CD4-positive, alpha-beta T cell treated with Interleukin-21 for 1 hour (primary cell): ENCODE measurements at places on chromosomes 2 and 18.

- DNase-seq: no peak
Observed at GRCh38 chr2:18399601-18400000, 160.9 kb downstream of the RDH14 start.

DNA sequence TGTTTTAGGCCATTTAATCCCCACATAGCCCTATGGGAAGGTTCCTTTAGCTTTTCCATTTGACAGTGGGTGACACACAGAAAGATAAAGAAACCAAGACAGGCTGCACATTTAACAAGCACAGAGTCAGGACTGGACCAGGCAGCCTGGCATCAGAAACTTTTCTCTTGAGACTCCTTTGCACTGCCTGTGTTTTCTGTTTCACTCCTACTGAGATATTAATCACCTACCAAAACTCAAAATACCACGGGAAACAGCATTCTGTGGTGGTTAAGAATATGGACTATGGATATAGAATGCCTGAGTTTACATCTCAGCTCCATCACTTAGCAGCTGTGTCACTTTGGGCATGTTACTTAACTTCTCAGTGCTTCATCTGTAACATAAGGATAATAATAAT lies 73.3 kb downstream of the CTAGE1 start:
- DNase-seq: no peak

- peak; percentile 47 for DNase-seq
Observed at GRCh38 chr2:197159661-197160211, 150.8 kb downstream of the ANKRD44 start.

DNA sequence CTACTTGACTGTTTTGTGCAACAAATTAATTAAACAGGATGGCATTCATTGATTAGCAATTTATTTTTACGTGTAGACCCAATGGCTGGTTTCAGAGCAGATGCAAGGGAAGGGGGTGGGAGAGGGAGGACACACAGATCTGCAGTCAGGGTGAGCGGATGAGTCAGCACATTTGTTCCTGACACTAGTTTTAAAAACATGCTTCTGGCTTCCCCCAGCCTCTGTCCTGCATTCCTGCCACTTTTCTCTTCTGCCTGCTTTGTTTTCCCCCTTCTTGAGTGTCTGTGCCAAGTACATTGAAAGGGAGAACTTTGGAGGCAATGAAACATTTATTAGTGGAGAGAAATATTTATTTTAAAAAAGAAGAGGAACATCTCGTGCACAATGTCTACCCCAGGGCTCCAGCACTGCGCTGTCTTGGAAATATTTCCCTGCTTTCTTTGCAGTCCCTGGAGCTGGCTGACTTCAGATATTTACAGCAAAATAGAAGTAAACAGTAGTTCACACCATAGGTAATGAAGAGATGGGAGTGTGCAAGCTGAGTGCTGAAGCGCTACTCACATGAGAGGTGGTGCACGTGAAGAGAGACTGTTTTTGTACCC lies 52.2 kb downstream of the NRP2 start:
- DNase-seq: no peak

DNA sequence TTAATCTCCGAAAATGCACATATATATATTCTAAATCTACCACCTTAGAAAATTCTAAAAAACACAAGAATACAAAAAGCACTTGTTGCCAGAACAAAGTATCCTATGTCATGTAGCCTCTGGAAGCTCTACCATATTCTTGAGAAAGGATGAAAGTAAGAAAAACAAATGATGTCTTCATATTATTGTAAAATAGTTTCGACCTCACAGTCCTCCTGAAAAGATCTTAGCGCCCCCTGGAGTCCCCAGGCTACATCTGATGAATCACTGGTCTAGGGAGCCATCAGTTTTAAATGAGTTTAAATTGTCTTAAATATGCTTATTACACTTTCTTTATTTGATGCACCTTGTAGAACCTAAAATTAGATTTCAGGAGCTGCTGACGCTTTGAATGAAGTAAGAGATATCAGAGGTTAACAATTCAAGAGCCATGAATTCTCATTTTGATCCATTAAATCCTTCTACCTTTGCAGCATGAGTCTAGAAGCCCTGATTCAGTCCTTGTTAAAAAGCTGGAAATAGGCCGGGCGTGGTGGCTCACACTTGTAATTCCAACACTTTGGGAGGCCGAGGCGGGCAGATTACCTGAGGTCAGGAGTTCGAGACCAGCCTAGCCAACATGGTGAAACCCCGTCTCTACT lies 138.8 kb downstream of the MCFD2 start:
- DNase-seq: peak; percentile 41

GRCh38 chr2:240523451-240524281 lies 34.1 kb downstream of the ANKMY1 start:
- no peak for DNase-seq

GRCh38 chr2:197927994-197928393 lies 123.6 kb downstream of the PLCL1 start:
- no peak for DNase-seq

DNA sequence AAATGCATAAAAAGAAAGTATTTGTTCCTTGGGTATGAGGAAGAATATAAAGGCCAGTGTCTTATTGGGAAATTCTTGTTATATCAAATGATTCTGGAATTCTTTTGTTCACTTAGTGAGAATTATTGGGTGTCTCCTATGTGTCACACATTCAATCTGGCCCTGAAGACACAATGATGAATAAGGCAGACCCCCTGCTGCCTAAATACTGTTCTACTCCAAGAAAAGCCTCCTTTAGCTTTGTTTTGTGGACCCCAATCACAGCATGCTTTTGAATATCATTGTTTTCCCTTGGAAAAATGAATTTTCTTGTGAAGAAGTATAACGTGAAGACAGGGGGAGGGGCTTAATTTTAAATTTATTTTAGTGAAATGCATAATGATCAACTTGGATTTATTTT lies 682.4 kb downstream of the LRRTM4 start:
- DNase-seq: no peak

DNA sequence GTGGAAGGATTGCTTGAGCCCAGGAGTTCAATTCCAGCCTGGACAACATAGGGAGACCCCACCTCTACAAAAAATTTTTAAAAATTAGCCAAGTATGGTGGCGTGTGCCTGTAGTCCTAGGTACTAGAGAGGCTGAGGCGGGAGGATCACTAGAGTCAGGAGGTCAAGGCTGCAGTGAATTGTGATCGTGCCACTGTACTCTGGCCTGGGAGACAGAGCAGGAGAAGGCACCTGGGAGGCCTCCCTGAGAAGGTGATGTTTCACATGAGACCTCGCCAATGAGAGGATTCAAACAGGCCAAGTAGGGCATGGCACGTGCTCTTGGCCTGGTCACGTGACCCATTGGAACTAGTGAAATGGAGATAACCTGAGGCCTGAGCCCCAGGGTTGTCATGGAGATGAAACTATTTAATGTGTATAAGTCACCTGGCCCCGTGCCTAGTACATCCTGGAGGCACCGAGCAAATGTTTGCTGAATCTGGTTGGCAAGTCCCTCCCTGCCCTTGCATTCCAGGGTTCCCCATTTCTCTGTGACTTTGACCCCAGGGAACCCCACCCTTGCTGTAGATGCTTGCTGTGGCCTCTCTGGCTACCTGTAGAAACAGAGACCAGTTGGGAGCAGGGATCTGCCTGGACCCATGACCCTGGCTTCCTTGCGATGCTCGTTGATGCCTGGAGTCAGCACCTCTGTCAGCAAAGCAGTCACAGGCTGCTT lies 26.1 kb upstream of the ROCK2 start:
- no peak for DNase-seq

DNA sequence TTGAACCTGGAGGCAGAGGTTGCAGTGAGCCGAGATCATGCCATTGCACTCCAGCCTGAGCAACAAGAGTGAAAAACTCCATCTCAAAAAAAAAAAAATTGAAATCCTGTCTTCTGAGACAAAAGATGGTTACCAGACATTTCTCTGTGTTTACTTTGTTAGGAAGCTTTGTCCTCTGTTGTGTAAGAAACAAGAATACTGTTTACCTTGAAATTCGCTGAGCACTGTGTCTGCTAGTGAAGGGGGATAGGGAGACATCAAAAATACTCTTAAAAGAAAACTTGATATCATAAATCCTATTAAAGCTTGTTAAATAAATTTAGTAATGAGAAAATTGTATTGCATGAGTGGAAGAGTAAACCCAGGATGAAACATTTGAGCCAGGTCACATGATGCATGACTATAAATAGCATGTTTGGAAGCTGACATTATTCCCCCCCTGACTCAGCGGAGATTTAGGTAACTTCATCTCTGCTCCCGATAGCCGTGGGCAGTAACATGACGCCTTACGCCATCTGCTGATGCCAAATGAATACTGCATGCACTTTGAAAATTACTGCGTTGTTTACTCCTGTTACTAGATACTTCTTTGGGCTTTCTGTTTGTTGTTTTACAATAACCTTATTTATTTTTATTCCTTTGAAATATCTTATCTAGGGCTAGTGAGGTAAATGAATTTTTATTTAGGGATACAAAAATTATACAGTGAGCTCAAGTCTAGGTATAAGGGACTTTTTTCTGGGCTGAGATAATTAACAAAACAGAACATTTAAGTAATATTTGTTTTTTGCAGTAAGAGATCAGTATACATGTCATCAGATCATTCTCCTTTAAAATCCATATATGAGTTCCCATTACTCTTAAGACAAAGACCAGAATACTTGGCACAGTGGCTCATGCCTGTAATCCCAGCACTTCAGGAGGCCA lies 134.9 kb downstream of the MAP3K20 start:
- peak; percentile 58 for DNase-seq

DNA sequence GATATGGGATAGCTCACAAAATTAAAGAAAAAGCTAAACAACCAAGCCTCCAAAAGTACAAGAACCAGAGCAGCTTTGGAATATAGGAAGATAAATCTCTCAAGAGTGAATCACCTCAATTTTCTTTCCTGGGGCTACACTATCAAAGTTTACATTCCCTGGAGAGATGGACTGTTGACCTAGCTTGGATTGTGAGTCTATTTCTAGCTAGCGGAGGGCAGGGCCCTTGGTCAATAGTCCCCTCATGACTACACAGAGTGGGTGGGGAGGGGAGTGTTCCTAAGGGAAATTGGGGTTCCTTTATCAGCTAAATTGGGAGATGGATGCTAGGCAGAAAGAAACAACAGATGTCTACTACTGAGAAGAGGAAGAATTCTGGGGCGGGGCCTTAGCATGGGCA lies 29.9 kb upstream of the EIF2AK3 start:
- DNase-seq: no peak
